ENCODE measurements at places on chromosomes 7 and 10. TPM values are rescaled to one million over a fixed set of nuclear protein-coding genes. Genes with fewer than 3 reads are reported as not detected.

DNA sequence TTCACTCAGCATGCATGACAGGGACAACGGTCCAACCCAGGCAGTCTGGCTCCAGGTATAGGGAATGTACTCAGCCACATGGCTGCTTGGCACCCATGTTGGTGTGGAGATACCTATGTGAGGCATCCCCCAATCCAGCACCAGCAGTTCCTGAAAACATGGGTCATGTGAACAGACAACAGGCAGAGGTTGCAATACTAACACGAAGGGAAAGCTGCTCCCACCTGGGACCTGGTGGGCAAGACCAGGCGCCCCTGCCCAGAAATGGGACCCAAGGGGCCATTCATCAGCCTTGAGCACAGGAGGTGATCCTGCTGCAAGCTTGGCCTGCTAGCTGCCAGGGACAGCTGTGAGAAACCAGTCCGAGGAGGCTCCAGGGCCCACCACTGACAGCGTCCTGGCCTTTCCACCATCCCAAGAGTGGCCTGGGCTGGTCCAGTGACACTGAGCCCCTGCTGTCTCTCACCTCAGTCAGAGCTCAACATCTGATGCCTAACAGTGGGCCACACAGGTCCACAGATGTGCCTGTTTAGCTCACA is 142.3 kb downstream of the ARHGAP22 start:
- no peak for DNase-seq

- peak; percentile 72 for DNase-seq
Observed at GRCh38 chr7:133053321-133053891, 28.5 kb downstream of the CHCHD3 start.

GRCh38 chr7:44561962-44562621 is 11.6 kb downstream of the DDX56 start:
- peak; percentile 79 for DNase-seq

The LIPF gene
- total RNA-seq = not detected

- DNase-seq = no peak
Observed at GRCh38 chr7:158018971-158019645, 568.5 kb downstream of the PTPRN2 start.

GRCh38 chr10:45001381-45002148 is 842 bp downstream of the ZNF22 start:
- DNase-seq = peak; percentile 95

Data from MCF 10A (cell line).